Osteocyte (in vitro differentiated cells): ENCODE measurements at places on chromosomes 7 and 10. TPM values are rescaled to one million over a fixed set of nuclear protein-coding genes. Genes with fewer than 3 reads are reported as not detected.

- DNase-seq, result no peak
Observed at GRCh38 chr10:78775891-78776290, 292.9 kb upstream of the ZMIZ1 start.

- peak; percentile 78 for DNase-seq
Observed at GRCh38 chr10:131822692-131823245, 78.0 kb upstream of the PPP2R2D start.

GRCh38 chr7:124566583-124566982, 199.0 kb downstream of the GPR37 start:
- DNase-seq, result peak; percentile 92

DNA sequence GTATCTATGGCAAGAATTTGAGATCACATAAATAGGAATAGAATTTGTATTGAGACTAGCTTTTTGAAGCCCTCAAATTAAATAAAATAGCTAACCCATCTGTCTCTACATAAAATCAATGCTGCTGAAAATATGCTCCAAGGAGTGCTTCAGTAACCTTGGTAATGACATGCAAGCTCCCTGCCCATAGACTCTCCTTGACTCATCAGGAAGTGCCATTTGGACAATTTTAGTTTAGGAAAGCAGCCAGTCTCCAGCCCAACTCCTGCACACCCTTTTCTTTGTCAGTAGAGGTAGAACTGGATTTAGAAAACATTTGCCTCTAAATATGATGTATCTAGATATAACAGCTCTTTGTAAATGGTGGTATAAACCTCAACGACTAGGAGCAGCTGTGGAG, 69.9 kb upstream of the PTPRZ1 start:
- DNase-seq, result no peak

Gene ENTPD7
- 21.7 and 22.8 TPM in 2 replicates for total RNA-seq

GRCh38 chr10:44233561-44234482, 151.1 kb downstream of the CXCL12 start:
- no peak for DNase-seq

- no peak for DNase-seq
Observed at GRCh38 chr10:95861386-95861785, 46.4 kb upstream of the CC2D2B start.

Gene ACTR1A
- total RNA-seq, result 120 and 123 TPM in 2 replicates
